Right lung (tissue), 10 donors: ENCODE measurements at places on chromosomes 7 and 10. TPM values are rescaled to one million over a fixed set of nuclear protein-coding genes. Genes with fewer than 3 reads are reported as not detected.

GRCh38 chr10:21494191-21495001, 31.1 kb downstream of the SKIDA1 start:
- no peak for DNase-seq

Gene PCLO
- 5.7 TPM for polyA plus RNA-seq

Gene GRM3
- 0.23 TPM for polyA plus RNA-seq

DNA sequence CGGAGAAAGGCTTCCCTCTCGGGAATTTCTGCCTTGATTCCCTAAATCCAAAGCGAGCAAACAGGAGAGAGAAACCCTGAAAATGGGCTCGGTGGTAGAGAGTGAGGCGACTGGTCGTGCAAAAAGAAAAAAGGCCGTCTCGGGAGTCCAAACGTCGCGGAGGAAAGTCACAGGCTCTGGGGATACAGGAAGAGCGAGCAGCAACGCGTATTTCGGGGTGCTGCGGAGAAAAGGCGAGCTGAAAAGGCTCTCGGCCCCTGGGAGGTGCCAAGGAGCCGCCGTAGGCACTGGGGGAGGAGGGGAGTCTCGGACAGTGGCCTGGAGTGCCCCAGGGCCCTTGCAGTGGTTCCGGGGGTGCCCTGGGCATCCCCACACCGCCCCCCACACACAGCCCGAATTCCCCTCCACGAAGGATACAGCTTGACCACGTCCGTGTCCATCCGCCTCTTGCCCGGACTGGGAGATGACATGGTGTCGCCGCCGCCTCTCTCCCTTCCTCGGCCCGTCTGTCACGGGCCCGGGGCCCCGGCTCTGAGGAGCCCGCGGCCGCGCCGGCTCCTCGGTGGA, 591 bp downstream of the UBE2H start:
- DNase-seq, result peak; percentile 49

- peak; percentile 4 for DNase-seq
Observed at GRCh38 chr7:7595451-7595850, 28.8 kb downstream of the MIOS start.

Gene MYO1G
- polyA plus RNA-seq, result 1.6 TPM

Gene OPN4
- not detected for polyA plus RNA-seq

DNA sequence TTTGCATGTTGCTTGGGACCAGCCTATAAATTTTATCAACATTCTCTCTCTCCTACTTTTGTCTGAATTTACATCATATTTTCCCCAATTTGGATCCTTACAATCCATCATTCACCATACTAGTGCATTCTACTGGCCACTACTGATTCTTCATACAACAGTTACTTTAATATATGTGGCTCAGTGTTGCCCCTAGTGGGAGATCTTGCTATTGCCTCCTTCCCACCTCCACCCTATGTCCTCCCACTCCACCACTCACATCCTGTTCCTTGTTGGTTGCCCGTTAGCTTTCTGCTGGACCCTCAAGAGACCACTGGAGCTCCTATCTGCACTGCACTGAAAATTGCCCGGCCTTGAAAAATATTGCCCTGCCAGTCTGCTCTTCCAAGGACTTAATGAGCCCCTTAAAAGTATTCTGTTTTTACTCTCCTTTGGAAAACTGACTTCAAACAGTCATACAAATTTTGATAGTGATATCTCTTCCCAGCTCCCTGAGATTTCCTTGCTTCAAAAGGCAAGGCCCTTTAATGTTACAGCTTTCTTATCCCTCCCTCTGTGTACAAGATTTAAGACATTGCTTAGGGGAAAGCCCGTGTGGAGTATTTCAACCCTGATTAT, 243.2 kb upstream of the TMEM229A start:
- DNase-seq, result no peak

GRCh38 chr7:74228951-74229900, 19.4 kb downstream of the LAT2 start:
- no peak for DNase-seq

- DNase-seq, result no peak
Observed at GRCh38 chr7:1601956-1602355, 32.1 kb upstream of the PSMG3 start.

Gene FGF8
- polyA plus RNA-seq, result not detected

Gene INA
- 0.30 TPM for polyA plus RNA-seq

DNA sequence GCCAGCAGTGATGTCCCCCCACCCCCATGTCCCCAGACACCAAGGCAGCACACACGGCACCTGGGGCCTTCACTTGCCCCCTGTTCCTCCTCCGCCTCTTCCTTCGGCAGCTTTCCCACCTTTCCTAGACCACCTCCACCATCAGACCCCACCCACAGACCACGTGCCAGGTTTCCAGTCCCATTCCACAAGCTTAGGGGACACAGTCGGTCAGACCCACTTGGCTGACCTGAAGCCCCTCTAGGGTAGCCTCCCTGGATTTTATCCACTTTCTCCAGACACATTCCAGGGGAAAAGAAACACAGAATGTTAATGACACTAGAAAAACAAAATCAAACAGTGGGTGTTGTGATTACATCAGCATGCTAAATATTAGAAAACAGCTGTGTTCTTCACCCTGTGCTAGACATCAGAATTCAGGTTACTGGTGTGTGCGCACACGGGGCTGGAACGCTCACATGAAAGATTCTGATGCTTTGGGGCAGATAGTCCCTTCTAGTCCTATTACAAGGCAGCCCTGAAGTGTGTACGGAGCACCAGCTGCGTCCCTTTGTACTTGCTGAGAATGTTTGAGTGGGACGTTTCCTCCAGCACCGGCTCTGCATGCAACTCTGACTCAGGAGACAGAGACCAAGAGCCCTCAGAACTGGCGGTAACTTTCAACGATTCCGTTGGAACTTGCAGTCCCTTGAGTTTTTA, 75.5 kb upstream of the PPP2R2D start:
- DNase-seq, result no peak

GRCh38 chr10:1186683-1186990, 130.5 kb downstream of the WDR37 start:
- no peak for DNase-seq

Gene MRLN
- polyA plus RNA-seq, result 7.5 TPM
